Activated CD4-positive, alpha-beta T cell treated with anti-CD3 and anti-CD28 coated beads, Interleukin-2, amount 10 ng/mL, durations not matched to agents 24 days and 14 days (primary cell): ENCODE measurements at places on chromosomes 1 and 21. TPM values are rescaled to one million over a fixed set of nuclear protein-coding genes. Genes with fewer than 3 reads are reported as not detected.
A peak's percentile ranks its signal among the peaks of the same experiment; 100 is the strongest.

- H3K27ac ChIP-seq, result no peak overlapping the region
- no peak for DNase-seq
- H3K4me1 ChIP-seq, result peaks cover 15% of the 10 kb centered on the region
- H3K4me3 ChIP-seq, result no peak overlapping the region
These were observed 7.3 kb downstream of the MRPL37 start for GRCh38 chr1:54207287-54207686.

DNA sequence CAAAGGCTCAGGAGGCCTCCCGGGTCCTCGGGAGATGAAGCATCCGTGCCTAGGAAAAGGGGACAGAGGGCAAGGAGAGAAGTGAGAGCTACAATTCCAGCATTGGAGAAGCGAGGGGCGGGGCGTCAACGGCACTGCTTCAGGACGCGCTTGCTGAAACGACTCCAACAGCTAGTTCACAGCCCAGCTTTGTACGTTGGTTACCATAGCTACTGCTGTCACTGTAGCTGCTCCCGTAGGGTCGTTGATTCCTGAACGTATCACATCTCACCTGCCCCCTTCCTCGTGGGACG lies 63.1 kb downstream of the TOR1AIP2 start:
- peaks cover 21% of the 10 kb centered on the region for H3K4me1 ChIP-seq
- H3K27ac ChIP-seq, result no peak overlapping the region
- no peaks in the 10 kb centered on the region for H3K36me3 ChIP-seq
- peaks cover 18% of the 10 kb centered on the region for H3K27me3 ChIP-seq
- H3K4me3 ChIP-seq, result peak overlapping the region; percentile 90
- no peak for DNase-seq

DNA sequence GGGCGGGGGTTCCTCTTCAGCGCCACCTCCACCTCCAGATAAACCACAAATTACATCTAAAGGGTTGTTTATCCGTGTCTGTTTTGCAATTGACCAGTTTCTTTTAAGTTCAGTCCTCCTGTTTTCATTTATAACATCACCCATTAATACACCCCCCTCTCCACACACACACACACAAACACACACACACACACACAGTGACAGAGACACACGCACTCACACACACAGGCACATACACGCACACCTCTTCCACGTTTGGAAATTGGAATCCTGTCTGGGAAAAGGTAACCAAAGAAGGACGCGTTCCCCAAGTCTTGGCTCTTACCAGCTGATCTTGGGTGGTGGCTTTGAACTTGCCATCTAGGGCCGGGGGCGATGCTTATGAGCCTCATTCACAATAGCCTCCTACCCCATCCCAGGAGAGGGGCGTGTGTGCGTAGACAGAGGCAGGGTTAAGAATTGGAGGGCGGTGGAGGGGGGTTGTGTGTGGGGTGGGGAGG lies 442 bp upstream of the CSMD2 start:
- H3K4me3 ChIP-seq, result no peak overlapping the region
- peaks cover 70% of the 10 kb centered on the region for H3K27me3 ChIP-seq
- H3K27ac ChIP-seq, result no peak overlapping the region

GRCh38 chr1:60090655-60091054 lies 17.1 kb upstream of the C1orf87 start:
- no peaks in the 10 kb centered on the region for H3K27me3 ChIP-seq
- no peaks in the 10 kb centered on the region for H3K4me1 ChIP-seq
- H3K27ac ChIP-seq, result no peak overlapping the region
- H3K4me3 ChIP-seq, result no peak overlapping the region
- peak; percentile 14 for DNase-seq
- H3K36me3 ChIP-seq, result no peaks in the 10 kb centered on the region

- H3K4me1 ChIP-seq, result peaks cover 31% of the 10 kb centered on the region
- H3K4me3 ChIP-seq, result peak overlapping the region; percentile 93
- H3K27ac ChIP-seq, result peak overlapping the region; percentile 89
- peaks cover 34% of the 10 kb centered on the region for H3K36me3 ChIP-seq
- DNase-seq, result peak; percentile 76
These were observed 642 bp upstream of the ST3GAL3 start for GRCh38 chr1:43706598-43707189.

DNA sequence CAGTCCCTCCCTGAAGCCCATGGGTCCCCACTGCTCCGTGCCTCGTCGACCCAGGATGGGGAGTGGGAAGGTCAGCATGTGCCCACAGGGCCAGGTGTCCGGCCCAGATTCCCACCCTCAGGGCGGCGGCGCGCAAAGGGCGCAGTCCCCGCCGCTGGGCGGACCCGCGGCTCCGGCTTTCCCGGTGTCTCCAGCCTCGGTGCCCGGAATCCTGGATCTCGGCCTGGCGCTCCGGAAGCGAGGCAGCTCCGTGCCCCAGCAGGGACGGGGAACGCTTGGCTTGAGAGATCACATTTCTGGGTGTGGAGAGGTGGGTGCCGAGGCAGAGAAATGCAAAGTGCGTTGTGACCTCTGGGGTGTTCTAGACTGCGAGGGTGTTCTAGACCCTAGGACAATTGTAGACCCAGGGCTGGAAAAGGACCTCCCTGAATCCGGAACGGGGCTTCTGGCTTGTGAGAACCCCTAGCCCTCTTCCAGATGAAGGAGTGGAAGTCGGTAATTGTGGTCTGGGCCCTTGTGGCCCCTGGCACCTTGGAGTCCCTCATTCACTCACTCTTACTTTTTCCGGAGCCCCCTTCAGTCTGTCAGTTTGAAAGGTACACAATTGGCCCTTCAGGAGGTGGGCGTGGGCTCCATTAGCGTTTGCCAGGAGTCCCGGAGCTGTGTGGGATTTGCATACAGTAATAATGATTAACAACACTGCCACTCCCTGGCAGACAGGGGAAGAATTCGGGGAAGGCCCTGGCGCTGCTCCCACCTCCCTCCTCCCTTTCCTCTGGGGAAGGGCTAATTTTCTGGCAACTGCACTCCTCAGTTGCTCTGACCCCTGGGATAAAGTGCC lies 1.6 kb upstream of the KCND3 start:
- no peaks in the 10 kb centered on the region for H3K36me3 ChIP-seq
- DNase-seq, result no peak
- peak overlapping the region; percentile 40 for H3K4me3 ChIP-seq
- H3K4me1 ChIP-seq, result peaks cover 7% of the 10 kb centered on the region

DNA sequence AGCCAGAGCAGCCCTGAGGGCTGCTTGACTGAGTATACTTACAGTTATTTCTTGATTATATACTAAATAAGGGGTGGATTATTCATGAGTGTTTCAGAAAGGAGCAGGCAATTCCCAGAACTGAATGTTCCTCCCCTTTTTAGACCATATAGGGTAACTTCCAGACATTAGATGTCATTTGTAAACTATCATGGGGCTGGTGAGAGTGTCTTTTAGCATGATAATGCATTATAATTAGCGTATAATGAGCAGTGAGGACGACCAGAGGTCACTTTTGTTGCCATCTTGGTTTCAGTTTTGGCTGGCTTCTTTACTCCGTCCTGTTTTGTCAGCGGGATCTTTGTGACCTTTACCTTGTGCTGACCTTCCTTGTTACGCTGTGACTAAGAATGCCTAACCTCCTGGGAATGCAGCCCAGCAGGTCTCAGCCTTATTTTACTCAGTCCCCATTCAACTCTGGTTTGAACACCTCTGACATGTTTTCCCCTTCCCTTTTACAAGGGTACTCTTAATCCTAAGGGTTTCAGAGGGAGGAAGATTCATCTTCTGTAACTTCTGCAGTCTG lies 16.2 kb downstream of the KCTD3 start:
- no peak overlapping the region for H3K27ac ChIP-seq
- H3K36me3 ChIP-seq, result peaks cover 7% of the 10 kb centered on the region
- H3K27me3 ChIP-seq, result no peaks in the 10 kb centered on the region
- no peaks in the 10 kb centered on the region for H3K4me1 ChIP-seq
- no peak overlapping the region for H3K4me3 ChIP-seq

DNA sequence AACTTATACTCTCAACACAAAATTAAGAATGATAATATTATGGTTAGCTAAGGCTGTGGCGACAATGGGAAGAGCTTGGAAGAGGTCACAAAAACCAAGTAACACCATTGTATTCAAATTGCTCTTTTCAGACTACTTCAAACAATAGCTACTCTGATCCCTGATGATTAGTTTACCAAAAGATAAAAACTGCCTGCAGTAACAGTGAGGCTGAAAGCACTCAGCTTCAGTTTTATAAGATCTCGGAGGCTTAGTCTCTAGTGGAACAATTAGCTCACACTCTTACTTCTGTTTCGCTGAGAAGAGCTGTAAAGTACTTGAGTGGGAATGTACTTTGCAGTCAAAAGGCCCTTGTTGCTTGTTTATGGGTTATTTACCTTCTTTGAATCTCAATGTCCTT lies 278.5 kb downstream of the LRRC7 start:
- H3K27me3 ChIP-seq, result no peaks in the 10 kb centered on the region
- H3K4me3 ChIP-seq, result no peak overlapping the region
- no peaks in the 10 kb centered on the region for H3K4me1 ChIP-seq
- H3K36me3 ChIP-seq, result no peaks in the 10 kb centered on the region
- no peak overlapping the region for H3K27ac ChIP-seq

Gene HCRTR1
- not detected in 2 replicates for total RNA-seq

Gene MTARC2
- total RNA-seq, result not detected in 2 replicates

Gene EDARADD
- total RNA-seq, result 32.0 and 32.6 TPM in 2 replicates
